ENCODE measurements at places on chromosomes 1 and 21.

- DNase-seq = no peak
Measured at GRCh38 chr1:117540532-117540931, 65.3 kb upstream of the TENT5C start.

DNA sequence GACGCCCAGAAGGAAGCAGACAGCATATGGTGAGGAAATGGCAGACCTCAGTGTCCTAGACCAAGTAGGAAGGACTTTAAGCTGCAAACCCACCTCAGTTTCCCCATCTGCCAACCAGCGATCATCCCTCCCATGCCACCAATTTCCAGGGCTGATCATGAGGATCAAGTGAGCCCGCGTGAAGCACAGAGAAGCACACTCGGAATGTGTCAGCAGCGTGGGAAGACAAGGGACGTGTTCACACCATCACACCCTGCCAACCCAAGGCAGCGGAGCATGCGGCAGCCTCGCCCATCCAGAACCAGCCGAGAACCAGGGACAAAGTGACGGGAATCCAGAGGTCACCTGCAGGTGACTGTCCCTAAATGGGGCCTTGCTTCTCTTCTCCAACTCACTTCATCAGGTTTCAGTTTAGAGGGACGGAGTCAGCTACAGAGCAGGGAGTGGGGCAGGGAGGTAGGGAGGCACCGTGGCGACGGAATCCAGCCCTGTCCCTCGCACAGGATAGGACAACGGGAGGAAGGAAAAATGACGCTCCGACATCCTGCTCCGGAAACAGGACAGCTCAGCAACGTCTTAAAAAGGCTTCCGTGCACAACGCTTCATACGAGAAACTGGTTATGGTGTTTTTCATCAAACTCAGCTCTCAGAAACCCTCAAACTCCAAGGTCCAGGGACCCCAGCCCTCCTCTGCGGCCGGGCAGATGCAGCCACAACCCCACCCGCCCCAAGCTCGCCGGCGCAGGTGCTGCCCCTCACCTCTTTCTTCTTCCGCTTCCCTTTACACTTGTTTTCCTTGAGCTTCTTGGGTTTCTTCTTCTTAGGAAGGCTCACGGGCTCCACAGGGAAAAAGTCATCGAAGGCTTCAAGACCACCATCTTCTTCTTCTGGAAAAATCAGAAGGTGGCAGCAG lies 12.5 kb downstream of the CHD5 start:
- no peak for DNase-seq

GRCh38 chr1:34984435-34984792 lies 733 bp downstream of the TMEM35B start:
- DNase-seq = no peak

DNA sequence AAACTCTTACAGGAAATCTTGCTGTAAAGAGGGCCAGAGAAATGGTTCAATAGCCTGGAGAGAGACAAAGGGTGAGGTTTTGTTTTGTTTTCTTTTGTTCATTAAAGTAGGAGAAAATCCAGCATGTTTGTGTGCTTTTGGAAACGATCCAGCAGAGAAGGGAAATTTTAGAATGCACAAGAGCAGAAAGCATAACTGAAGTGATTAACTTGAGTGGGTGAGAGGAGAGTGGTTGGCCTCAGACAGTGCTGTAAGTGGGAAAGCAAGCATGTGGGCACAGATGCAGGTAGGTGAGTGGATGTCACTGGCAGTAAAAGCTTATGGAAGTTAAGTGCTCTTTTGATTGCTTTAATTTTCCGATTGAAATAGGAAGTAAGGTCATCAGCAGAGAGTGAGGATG lies 50.2 kb downstream of the EEIG2 start:
- DNase-seq = no peak

DNA sequence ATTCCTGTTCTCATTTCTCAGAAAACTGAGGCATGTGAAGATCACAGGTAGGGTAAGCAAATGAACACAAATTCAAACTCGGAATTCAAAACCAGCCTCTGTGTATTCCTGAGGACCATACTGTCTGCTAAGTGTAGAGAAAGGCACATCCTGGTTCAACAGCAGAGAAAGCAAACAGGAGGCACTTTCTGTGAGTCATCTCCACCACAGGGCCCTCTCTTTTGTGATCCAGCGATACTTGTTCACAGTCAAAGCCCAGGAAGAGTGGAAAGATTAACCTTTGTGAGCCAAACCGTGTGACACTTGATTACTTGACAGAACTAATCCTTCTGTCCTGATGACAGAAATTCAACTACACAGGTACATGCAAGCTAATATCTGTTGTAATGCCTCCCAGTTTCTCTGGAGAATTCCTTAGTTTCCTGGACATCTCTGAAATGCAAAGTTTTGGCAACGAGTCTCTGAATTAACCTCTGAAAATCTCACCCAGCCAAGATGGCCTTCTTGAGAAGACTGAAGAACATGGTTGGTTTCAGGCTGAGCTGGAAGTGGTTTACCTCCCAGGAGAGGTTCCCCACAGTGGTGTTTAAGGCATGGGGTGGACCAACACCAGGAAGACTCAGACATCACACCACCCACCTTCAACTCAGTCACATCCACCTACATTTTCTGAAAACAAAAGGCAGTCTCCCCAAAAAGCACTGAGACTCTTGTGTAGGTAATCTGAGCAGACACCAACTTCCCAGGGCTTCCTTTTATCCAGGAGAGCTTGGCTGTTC lies 98.2 kb upstream of the ERG start:
- no peak for DNase-seq

DNA sequence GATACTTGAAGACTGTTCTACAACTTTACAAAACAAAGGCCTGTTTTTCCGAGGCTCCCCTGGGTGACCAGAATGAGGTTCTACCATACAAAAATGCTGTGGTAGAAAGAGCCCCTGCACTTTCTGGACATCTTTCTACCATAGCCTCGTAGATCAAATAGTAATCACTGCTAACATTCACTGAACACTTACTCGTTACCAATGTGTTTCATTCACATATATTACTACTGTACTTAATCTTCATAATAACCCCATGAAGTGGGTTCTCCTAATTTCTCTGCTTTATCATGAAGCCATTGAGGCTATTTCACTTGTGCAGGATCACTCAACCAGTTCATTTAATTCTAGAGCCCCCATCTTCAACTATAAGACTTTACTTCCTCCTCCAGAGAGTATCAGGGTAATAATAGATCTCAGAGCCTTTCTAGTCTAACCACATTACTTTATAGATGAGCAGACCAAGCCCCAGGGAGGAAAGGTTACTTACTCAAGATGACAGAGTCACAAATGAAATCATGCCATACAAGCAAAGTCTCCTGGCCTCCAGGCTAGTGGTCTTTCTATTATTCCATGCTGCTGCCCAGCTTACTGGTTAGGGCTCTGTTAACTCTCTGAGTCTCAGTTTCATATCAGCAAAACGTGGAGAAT lies 46.7 kb upstream of the OSBPL9 start:
- DNase-seq = no peak

DNA sequence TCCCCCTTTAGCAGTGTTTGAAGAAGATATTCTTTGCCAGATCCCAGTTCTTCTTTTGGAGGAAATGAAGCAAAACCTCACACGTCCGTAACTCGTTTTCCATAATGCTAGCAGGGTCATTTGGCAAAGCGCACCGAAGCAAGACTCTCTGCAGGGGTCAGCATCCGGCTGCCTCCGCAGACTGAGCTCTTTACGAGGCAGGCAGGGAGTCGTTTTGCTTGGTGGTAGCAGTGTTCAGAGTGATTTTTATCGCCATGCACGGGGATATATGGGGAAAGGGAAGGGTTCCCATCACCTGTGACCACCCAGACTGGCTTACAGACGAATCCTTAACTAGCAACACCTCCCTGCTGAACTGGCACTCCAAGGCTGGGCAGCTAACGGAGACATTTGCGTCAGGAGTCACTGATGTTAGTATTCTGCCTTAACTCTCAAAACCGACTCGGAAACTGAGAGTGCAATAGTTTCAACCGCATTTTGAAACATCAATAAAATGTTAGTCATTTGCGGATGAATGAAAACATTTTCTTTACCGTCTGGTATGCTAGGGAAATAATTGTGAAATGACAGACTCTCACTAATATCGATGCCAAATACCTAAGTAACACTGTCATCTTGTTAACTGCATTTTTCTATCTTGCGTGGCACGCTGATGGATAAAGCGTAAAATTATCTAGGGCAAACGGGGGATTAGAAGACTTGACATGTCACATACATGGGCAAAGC lies 2.2 kb upstream of the NEGR1 start:
- no peak for DNase-seq

DNA sequence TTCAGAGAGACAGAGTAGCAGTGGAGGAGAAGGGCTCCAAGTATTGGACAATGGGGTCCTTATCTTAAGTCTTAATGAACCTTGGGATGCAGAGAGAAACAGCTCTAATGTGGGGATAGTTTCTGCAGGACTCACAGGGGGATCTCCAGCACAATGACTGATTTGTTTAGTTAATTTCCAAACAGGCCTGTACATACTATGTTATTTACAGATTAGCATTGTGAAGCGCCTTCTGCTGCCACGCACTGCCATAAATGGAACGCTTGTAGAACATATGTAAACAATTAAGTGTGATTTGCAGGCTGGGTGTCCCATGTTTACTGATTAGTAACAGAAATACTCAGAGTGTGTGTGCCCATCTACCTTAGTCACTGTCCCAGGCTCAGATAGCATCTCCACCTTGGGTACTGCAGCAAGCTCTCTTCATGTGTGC lies 56.1 kb downstream of the NTPCR start:
- DNase-seq = no peak

Data from T-helper 22 cell (primary cell).